ENCODE measurements at places on chromosomes 4 and X.

- no peak for DNase-seq
Observed at GRCh38 chrX:114766541-114766940, 182.7 kb downstream of the HTR2C start.

- DNase-seq, result no peak
Observed at GRCh38 chr4:139872274-139872673, 206.7 kb downstream of the MGST2 start.

DNA sequence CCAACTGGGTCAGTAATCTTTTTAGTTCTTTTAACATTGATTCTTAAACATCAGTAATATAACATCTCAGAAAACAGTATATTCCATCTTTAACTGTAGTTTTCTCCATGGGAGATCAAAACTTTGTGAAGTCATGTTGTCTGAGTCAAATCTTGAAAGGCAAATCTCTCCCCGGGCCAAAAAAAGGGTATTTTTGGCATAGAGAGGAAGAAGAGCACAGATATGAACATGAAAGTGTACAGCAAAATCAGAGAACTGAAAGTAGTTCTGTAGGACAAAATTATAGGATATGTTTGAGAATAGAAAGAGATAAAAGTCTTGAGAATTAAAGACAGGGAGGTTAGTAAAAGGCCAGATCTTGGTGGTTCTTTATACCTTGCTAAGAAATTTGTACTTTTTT, 176.4 kb upstream of the GYPA start:
- no peak for DNase-seq

- DNase-seq, result no peak
Observed at GRCh38 chr4:136706942-136707341, 825.4 kb downstream of the PCDH18 start.

- DNase-seq, result no peak
Observed at GRCh38 chr4:143046454-143046853, 138.3 kb upstream of the USP38 start.

DNA sequence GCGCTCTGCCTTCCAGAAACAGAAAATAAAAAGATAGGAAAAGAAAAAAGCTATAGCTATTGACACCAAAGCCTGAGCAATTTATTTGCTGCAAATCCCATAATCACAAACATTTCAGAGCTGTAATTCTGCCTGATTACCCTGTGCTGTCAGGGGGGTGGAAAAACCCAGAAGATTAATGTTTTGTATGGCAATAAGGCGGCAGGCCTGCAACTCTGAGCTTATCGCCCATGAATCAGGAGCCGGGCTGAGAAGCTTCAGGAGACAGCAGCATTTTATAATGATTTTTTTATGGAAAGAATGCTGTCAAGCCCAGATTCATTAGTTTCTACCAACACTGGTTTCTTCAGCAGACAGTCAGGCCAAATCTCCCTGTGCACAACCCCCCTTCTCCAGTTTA, 82.6 kb upstream of the TMEM164 start:
- no peak for DNase-seq

DNA sequence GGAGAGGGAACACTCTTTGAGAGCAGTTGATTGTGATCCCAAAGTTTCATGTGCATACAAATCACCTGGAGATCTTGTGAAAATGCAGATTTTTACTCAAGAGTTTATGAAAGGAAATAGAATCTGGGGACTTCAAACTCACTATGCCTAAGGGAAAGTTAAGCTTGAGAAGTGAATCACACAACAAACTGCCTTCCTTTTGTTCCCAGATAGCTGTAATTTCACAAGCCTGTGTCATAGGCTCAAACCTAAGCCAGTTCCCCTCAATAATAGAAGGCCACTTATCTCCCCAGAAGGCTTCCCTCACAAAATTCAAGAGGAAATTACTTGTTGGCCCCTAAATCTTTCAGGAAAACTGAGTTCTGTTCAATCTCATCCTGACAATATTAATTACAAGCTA, 132.8 kb upstream of the MAGEB16 start:
- no peak for DNase-seq
